Astrocyte (in vitro differentiated cells and primary cell): ENCODE measurements at places on chromosomes 3 and 15.

DNA sequence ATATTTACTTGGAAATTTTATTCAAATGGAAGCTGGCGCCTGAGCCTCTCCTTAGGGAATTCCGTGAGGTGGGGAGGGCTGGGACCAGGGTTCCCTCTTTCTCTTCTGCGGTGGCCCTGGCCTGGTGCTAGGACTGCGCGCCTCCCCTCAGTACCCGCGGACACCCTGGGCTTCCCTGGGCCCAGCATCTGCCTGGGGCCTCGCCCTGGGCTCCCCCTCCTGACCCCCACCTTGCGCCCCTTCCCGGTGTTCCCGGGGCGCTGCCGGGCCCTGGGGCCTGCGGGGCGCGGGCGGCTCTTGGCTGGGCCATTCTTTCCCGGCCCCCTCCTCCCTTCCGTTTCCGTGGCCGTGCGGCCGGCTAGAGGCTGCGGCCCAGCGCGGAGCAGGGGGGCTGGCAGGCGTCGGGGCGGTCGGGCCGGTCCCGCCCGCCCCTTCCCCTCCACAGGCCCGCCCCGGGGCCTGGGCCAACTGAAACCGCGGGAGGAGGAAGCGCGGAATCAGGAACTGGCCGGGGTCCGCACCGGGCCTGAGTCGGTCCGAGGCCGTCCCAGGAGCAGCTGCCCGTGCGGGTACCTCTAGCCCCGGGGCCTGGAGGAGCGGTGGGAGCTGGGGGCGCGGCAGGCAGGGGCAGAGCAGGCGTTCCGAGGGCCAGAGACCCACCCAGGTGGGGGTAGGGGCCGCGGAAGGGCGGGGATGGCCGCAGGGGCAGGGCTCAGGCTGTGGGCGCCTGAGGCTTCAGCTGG is at the start of gene FES:
Gene FES (plus strand): TSS at position 529 of the 743 bp plus-strand sequence. CDS start 542 bp downstream, outside the sequence.
- DNase-seq, result no peak

GRCh38 chr15:35427091-35427490 is 118.9 kb downstream of the DPH6 start:
- DNase-seq, result peak; percentile 77

DNA sequence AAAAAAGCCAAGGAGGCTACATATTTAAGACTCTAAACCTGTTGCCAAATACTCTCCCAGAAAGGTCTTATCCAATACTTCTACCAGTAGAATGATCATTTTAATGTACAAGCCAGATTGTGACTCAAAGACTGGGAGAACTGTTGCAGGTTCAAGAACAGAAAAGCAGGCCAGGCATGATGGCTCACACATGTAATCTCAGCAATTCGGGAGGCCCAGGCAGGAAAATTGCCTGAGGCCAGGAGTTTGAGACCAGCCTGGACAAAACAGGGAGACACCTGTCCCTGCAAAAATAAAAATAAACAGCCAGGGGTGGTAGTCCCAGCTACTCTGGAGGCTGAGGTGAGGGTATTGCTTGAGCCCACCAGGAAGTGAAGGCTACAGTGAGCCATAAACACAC is 17.8 kb upstream of the THUMPD3 start:
- no peak for DNase-seq

GRCh38 chr3:104040896-104041295 is 1325.8 kb upstream of the ALCAM start:
- no peak for DNase-seq

DNA sequence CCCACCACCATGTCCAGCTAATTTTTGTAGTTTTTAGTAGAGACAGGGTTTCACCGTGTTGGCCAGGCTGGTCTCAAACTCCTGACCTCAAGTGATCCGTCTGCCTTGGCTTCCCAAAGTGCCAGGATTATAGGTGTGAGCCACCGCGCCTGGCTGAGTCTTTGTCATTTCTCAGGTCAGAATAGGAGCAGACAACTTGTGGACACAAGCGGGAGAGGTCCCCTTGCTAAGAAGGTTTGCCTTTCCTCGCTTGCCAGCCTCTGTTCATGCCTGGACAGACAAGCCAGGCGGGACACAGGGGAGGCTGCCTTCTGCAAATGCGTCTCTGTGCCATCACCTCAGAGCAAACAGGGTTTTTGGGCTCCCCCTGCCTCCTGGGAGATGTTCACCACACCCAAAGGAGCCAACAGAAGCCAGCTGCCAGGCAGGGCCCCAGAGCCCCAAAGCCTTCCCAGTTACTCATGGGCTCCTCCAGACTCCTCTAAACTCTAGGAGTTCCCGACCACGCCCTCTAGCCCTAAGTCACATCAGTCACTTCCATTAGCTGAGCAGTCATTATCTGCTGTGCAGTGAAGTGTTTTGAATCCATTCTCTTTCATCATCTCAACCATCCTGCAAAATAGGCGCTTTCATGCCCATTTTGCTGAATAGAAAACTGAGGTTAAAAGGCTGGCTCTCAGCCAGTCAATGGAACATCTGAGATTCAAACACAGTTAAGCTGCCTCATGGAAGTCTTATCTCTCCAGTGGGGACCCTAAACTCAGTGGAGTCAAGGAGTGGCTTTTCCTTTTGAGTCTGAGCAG is 245.0 kb downstream of the UACA start:
- DNase-seq, result no peak
